Esophagus muscularis mucosa (tissue), 4 donors: ENCODE measurements at places on chromosomes 12 and 14. TPM values are rescaled to one million over a fixed set of nuclear protein-coding genes. Genes with fewer than 3 reads are reported as not detected.
A peak's percentile ranks its signal among the peaks of the same experiment; 100 is the strongest.

DNA sequence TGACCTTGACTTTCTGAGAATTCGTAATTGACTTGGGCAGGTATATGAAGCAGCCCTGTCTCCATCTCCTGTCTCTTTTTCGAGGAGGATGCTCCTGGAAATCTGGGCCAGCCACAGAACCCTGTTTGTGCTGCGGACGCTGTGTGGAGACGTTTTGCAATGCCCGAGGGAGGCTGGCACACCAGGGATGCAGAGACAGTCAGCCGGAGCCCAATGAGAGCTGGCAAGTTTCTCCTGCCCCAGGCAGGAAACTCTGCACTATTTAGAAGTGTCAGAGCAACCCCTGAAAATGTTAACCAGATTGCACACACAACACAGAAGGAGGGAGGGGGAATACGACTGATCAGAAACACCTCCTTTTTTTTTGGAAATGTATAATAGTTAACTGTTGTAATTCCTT lies 103.2 kb upstream of the DYRK2 start:
- no peak for DNase-seq

DNA sequence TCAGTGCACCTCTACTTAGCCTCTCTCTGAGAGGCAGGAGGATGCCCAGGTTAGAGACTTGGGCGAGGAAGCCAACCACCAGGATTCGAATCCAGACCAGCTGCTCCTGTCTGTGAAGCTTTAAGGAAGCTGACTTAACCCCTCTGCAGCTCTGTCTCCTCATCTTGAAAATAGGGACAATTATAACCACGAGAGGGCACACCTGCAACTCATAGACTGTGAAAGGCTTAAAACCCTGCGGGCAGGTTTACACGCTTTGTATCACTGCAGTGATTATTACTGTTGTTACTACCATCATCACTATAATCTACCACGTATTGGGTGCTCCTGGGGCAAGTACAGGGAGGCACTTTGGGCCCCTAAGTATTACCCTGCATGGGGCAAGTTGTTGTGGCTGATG lies 379.8 kb downstream of the VRK1 start:
- DNase-seq: peak; percentile 85

Gene FAM186B
- total RNA-seq: 0.26 TPM

Gene GALNT9
- total RNA-seq: 0.42 TPM

Gene IFNG-AS1
- not detected for total RNA-seq

- DNase-seq: no peak
Observed at GRCh38 chr12:76144245-76144549, 59.7 kb upstream of the NAP1L1 start.

Gene GPR135
- 5.2 TPM for total RNA-seq

GRCh38 chr14:101478096-101478495 lies 83.2 kb upstream of the DIO3 start:
- DNase-seq: no peak

Gene ZBTB42
- 5.3 TPM for total RNA-seq
